ENCODE measurements at places on chromosomes 6 and 20. TPM values are rescaled to one million over a fixed set of nuclear protein-coding genes. Genes with fewer than 3 reads are reported as not detected.

DNA sequence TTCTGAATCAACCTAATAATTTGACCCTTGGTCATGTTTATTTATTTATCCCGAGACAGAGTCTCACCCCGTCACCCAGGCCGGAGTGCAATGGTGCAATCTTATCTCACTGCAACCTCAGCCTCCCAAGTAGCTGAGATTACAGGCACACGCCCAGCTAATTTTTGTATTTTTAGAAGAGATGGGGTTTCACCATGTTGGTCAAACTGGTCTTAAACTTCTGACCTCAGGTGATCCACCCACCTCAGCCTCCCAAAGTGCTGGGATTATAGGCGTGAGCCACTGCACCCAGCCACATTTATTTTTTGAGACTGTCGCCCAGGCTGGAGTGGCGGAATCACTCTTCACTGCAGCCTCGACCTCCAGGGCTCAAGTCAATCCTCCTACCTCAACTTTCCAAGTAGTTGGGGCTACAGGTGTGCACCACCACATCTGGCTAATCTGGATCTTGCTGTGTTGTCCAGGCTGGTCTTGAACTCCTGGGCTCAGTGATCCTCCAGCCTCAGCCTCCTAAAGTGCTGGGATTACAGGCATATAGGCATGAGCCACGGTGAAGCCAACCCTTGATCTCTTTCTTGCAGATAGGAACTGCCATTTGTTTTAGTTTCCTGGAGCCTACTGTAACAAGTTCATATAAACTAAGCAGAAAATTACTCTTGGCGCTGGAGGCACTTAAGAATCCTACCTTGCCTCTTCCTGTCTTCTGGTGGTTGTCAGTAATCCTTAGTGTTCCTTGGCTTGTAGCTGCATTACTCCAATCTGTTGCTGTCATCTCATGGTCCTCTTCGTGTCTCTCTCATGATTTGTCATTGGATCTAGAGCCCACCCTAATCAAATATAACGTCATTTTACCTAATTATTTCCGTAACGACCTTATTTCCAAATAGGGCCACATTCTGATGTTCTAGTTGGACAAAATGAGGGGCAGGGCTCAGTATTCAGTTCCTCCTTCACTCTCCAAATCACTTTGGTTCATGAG is 2.3 kb downstream of the RPS18 start:
- no peak for DNase-seq

- DNase-seq, result no peak
These were observed 6.9 kb upstream of the ZSCAN16 start for GRCh38 chr6:28117386-28118050.

GRCh38 chr20:57394121-57395082 is 3.2 kb downstream of the RBM38 start:
- no peak for DNase-seq

DNA sequence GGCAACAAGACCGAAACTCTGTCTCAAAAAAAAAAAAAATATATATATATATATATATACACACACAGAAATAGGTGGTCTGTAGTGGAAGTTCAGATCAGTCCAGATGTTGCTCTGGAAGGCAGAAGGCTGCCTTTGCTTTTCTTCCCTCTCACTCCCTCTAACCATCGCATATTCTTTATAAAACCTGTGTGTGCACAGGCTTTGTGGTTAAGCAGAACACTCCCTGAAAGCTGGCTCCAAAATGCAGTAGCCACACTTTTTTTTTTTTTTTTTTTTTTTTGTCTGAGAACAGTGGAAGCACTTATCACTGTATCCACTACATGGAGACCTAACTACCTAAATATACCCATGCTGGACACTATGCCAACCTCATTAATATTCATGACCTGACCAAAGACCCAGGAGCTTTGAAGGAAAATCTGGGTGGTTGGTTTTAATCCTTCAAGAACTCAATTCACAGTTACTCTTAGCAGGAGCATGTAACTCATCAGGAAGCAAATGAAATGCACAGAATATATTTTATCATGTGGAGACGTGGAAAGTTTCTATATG is 20.0 kb upstream of the GFOD1 start:
- no peak for DNase-seq

CRYBG1 gene
- total RNA-seq, result 10.7 TPM

DPM1 gene
- total RNA-seq, result 65.5 TPM

CALHM4 gene
- not detected for total RNA-seq

All from HCT116 (cell line).